ENCODE measurements at places on chromosomes 3 and 15. TPM values are rescaled to one million over a fixed set of nuclear protein-coding genes. Genes with fewer than 3 reads are reported as not detected.
A peak's percentile ranks its signal among the peaks of the same experiment; 100 is the strongest.

DNA sequence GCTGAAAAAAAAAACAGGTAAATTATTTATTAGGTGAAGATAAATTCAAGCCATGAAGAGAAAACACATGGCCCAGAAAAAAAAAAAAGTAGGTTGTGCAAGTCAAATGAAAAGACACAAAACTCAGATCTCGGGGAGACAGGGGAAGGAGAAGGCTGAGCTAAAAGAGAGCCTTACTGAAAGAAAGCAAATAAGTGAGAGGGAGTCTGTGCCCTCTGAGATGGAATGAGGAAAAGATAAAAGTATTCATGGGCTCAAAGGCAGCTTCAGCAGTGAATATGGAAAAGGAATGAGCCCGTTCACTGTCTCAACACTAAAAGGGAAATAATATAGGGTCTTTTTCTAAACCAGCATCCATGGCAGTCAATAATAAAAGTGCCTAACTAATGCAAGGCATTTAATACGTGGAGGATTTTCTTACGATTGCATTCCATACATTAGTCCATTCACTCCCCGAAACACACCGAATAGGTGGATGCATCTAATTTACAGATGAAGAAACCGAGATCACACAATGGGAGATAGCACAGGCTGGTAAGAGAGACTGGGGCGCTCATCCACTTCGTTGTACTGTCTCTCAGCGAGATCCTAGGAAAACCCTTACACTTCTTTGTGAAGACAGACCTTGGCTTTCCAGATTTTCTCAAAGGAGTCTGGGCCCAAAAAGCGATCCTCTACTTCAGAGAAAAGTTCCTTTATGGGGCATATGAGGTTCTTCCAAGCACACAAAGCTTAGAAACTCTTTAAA, 1.1 kb downstream of the TFDP2 start:
- DNase-seq, result no peak

- no peak for DNase-seq
These were observed 18.8 kb upstream of the ANKDD1A start for GRCh38 chr15:64892847-64893403.

- no peak for DNase-seq
These were observed 966.0 kb upstream of the SEMA6D start for GRCh38 chr15:46751303-46751702.

DNA sequence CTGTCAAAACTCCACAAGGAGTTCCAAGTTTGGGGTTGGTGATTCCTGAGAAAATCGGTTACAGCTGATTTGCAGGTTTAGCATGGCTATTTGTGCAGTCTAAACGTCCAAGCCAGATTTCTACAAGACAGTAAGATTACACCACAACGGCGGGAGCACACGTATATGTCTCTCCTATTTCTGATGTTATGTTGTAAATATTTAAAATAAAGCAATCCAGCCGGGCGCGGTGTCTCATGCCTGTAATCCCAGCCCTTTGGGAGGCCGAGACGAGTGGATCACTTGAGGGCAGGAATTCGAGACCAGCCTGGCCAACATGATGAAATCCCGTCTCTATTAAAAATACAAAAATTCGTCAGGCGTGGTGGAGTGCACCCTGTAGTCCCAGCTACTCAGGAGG, 106.8 kb upstream of the IGF1R start:
- DNase-seq, result peak; percentile 41

GRCh38 chr15:63917588-63918316, 84.0 kb upstream of the HERC1 start:
- no peak for DNase-seq

DNA sequence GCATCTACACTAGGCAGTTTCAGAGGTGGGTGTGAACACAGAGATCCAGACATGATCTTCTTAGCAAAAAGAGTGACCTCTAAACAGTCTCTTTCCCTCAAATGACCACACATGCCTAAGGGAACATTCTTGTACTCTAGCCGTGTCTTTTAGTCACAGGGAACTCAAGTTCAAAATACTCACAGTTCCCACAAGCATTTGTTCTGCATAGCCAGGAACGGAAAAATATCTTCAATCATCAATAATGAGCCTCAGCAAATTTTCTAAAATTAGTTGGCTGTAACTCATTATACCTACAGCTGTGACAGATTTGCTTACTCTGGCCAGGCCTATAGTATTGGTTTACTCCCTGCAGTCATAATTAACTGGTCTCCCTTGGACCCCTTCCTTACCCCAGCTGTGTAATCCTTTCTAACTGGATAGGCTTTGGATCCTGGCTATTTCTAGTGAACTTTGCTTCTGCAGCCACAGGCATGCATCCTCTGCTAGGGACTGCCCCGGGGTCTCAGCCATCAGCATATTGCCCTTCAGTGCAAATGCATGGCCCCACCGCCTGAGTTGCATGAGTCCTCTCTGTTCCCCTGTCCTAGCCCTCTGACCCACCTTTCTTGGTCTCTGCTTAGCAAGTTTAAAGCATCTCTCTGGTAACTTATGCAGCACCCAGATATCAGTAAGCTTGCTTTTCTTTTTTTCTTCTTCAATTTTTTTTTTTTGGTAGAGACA, 56.0 kb upstream of the HACD2 start:
- peak; percentile 51 for DNase-seq

- DNase-seq, result no peak
These were observed 60.2 kb upstream of the ACP3 start for GRCh38 chr3:132256989-132257388.

DNA sequence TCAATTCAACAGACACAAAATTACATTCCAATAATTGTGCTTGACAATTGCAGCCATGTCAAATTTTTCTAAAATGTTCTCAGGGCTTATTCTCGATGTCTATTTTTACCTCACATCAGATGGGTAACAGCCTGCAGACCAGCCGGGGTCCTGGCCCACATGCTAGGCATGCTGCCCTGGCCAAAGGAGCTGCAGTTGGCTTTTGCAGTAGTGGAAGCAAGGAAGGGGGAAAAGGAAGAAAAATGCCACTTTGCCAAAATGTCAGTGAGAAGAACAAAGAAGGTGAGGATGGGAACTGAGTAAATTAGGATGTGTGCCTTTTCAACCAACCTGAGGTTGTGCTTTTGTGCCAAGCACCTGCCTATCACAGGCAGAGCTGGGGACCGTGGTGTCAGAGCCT, 161.0 kb downstream of the FOXB1 start:
- no peak for DNase-seq

DNA sequence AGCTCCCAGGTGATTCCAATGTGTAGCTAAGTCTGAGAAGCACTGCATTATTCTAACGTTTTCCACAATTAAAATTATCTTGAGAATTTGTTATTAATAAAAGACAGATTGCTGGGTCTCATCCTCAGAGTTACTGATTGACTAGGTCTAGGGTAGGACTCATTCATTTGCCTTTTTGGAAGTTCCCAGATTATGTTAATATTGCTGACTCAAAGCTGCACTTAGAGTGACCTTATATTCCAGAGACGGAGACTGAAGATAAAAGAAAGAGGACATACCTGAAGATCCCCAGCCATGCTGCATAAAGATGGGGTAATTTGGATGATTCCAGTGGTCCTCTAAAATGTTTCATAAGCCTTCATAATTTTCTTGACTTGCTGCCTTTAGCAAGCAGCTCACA, 81.8 kb downstream of the PLSCR2 start:
- DNase-seq, result no peak

DNA sequence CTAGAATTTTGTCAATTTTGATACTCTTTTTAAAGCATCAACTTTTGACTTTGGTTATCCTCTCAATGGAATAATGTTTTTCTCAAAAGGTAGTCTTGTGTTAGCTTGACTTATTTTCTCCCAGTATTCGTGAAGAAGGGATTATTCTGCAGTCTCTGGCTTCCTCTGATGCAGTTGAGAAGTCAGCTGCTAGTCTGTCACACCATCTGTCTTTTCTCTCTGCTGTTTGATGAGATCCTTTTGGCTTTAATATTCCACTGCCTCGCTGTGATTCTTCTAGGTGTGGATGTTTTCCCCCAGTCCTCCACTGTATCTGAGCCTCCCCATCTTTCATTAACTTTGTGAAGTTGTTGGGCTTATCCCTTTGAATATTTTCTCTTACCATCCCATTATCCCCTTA, 141.0 kb downstream of the WDR72 start:
- no peak for DNase-seq

DNA sequence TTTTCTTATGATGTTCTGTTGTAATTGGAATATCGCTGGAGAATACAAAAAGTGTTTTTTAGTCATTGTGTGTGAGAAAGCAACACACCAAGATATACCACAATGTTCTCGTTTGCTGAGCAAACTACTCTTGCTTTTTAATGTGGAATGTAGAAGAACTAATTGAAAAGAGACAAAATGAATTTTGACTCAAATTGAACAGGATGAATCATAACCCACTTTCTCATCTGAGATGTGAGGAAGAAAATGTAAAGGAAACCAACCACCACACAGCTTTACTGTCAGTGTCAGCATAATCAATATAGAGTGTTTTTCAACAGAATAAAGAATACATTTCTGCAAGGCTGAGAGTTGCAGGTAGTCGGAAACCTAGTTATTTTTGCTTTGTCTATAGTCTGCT, 448.8 kb upstream of the TPRG1 start:
- DNase-seq, result no peak

DNA sequence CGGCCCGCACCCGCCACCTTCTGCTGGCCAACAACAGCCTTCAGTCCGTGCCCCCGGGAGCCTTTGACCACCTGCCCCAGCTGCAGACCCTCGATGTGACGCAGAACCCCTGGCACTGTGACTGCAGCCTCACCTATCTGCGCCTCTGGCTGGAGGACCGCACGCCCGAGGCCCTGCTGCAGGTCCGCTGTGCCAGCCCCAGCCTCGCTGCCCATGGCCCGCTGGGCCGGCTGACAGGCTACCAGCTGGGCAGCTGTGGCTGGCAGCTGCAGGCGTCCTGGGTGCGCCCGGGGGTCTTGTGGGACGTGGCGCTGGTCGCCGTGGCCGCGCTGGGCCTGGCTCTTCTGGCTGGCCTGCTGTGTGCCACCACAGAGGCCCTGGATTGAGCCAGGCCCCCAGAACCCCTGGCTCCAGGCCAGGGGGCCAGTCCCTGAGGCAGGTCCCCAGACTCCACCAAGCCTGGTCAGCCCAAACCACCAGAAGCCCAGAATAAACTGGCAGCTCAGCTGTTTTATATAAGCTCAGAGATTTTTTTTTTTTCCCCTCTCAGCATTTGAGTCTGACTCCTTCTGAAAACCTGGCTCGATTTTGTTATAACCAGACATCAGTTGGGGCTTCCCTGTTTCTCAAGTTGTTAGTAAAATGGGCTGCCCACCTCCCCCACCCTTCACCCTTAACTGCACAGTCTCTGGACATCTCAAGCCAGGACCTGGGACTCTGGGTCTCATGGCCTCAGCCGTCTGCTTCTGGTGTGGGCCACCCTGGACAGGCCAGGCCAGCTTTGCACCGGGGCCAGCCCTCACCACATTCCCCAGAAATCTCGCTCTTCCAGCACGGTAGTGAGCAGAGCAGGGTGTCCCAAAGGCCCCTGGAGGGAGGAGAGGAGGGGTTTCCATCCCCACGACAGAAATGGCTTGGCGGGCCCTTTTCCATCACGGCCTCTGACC, 1.6 kb downstream of the GP9 start:
- no peak for DNase-seq

GRCh38 chr3:184591789-184592188, 30.2 kb downstream of the EPHB3 start:
- DNase-seq, result no peak

DNA sequence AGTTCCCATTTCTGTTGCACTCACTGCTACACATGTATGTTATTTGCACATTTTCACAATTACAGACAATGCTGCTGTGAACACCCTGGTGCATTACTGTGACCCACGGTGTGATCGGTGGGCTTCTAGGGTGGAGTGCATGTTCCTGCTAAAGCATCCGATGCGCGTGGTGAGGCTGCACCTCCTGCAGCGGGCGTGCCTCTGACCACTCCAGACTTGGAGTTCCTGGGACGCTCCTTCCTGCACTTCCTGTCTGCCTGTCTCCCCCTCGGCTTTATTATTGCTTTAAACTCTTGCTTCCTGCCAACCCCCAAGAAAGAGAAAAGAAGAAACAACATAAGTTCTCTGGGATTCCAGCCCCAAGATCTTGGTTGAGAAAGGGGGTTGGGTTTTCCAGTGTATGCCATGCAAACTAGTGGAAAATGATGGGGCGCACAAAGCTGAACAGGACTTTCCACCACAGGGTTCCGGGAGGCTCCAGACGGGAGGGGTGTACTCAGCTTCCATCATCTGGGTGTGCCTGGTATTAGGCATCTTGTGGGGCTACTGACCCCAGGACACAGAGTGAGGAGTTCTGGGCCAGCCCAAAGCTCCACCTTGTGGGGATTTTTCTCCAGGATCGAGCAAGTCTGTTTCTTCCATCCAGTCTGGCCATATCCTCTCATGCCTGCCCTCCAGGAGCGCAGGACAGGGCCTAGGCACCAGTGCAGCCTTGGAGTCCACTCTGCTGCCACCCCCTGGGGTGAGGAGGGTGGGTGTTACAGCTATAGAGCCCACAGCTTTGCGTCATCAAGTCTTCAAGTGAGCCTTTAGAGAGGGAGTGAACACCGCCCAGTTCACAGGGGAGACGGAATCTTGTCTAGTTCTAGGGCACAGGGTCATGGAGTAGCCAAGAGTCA, 11.2 kb downstream of the RPL32 start:
- DNase-seq, result no peak

Gene SPTBN5
- total RNA-seq, result 1.6 TPM

Gene PLA2G4E
- not detected for total RNA-seq

Gene GOLGA6D
- not detected for total RNA-seq

Gene SPINT1
- total RNA-seq, result 2.7 TPM

Gene GOLGA6L4
- 4.4 TPM for total RNA-seq

Gene DENND4A
- 30.4 TPM for total RNA-seq

Gene FAM107A
- total RNA-seq, result 39.2 TPM

Gene ATP13A5
- not detected for total RNA-seq

Gene SKOR1
- 0.26 TPM for total RNA-seq

Gene ACKR2
- total RNA-seq, result 5.6 TPM

Gene SMCO1
- not detected for total RNA-seq

Gene RHCG
- total RNA-seq, result 5.7 TPM

Gene C3orf38
- total RNA-seq, result 22.6 TPM

Gene LNP1
- 1.3 TPM for total RNA-seq

Gene COPG1
- total RNA-seq, result 183 TPM

Gene FGF12
- total RNA-seq, result 4.5 TPM

Data from mesenteric fat pad (tissue), 1 donor.